ENCODE measurements at places on chromosomes 1 and 21. TPM values are rescaled to one million over a fixed set of nuclear protein-coding genes. Genes with fewer than 3 reads are reported as not detected.

Gene DIRAS3
- 2.3 TPM for total RNA-seq

Gene CHRM3
- 3.7 TPM for total RNA-seq

Gene TFAP2E
- total RNA-seq = 5.0 TPM

Gene C1orf210
- total RNA-seq = 4.3 TPM

Gene SLC25A33
- 4.2 TPM for total RNA-seq

Gene TLCD4
- 6.2 TPM for total RNA-seq
